Lung (tissue), 17 donors: ENCODE measurements at places on chromosomes 7 and 10. TPM values are rescaled to one million over a fixed set of nuclear protein-coding genes. Genes with fewer than 3 reads are reported as not detected.

GOLGA7B gene
- 0.47 TPM for polyA plus RNA-seq

C10orf62 gene
- polyA plus RNA-seq: not detected

CUBN gene
- polyA plus RNA-seq: 0.33 TPM

PON3 gene
- 28.0 TPM for polyA plus RNA-seq

TYW1B gene
- 0.90 TPM for polyA plus RNA-seq
